Skin of body (tissue), 3 donors: ENCODE measurements at places on chromosomes 3 and 15.

DNA sequence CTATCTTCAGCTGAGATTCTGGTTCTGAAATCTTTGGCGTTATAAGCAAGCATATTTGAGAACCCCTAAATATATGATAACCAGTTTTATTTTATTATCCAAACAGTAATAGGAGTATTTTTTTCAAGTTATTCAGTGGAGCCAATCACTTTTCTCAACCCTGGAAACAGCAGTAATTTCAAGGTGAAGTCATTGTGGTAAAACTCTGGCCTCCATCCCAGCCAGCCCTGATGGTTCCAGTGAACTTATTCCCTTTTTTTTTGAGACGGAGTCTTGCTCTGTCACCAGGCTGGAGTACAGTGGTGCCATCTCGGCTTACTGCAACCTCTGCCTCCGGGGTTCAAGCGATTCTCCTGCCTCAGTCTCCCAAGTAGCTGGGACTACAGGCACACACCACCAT, 545.4 kb upstream of the IL12A start:
- DNase-seq: no peak

DNA sequence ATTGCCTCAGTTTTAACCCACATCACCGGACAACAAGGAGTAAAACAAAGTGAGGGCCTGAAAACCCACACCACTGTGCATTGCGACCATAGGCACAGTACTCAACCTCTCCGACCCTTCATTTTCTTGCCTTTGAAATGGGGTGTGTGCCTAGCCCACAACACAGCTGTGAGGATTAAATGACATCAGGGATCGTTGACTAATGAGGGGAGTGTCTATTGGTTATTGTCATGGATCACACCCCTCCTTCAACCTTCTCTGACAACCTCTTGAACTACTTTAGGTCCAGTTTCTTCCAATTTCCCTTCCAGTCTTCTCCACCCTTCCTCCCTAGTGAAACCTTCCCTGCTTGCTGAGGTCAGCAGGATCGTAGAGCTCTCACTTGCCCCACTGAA, 89.5 kb downstream of the HES1 start:
- DNase-seq: no peak

DNA sequence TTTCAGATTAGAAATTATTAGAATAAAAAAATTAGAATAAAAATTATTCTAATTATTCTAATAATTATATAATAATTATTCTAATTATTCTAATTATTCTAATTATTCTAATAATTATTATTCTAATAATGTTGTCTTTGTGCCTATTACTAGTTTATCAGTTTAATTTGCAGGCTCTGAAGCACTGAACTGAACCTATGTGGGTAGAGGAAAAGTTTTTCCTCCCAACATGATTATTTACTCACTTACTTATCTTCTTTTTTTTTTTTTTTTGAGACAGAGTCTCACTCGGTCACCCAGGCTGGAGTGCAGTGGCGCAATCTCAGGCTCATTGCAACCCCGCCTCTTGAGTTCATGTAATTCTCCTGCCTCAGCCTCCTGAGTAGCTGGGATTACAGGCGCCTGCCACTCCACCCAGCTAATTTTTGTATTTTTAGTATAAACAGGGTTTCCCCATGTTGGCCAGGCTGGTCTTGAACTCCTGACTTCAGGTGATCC, 39.7 kb upstream of the C15orf39 start:
- no peak for DNase-seq

DNA sequence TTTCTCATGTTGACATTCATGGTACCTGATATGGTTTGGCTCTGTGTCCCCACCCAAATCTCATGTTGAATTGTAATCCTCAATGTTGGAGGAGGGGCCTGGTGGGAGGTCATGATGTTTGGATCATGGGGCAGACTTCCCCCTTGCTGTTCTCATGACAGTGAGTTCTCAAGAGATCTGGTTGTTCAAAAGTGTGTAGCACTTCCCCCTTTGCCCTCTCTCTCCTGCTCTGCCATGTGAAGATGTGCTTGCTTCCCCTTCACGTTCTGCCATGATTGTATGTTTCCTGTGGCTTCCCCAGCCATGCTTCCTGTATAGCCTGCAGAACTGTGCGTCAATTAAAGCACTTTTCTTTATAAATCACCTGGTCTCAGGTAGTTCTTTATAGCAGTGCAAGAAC, 3.3 kb upstream of the UBL7 start:
- DNase-seq: no peak

- DNase-seq: no peak
Observed at GRCh38 chr3:194607592-194608389, 25.4 kb downstream of the TMEM44 start.

- DNase-seq: no peak
Observed at GRCh38 chr3:189771842-189772450, 140.8 kb downstream of the TP63 start.

DNA sequence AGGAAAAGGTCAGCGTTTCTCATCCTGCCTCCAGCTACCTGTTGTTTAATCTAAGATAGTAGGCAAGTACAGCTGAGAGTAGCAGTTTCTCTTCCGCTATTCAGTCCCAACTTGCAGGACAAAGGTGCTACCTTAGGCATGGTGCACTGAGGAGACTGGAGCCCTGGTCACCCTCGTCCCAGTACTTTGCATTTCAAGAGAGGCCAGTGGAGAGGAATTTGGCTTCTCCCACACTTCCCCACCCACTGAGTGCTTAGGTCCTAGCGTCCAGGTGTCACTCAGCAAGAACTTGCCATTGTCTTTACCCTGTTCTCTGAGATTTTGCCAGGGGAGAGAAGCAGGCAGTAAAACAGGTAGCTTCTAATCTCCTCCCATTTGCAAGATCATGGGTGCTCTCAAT, 12.5 kb upstream of the RPN1 start:
- no peak for DNase-seq

DNA sequence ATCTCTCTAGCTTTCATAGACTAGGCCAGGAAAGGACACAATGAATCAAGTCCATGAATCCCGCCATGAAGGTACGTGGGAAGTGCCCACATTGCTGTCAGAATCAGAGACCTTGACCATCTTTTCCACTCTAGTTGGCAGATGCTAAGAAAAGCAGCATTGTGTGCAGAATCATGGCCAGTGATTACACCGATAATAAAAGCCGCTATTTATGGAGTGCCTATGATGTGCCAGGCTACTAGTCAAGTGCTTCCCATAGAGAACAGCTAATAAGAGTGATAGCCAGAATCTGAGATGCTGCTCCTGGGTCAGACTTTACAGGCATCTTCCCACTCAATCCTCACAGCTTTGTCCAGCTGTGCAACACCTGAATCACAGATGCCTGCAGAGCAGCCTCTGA, 13.2 kb upstream of the RPL32 start:
- no peak for DNase-seq

DNA sequence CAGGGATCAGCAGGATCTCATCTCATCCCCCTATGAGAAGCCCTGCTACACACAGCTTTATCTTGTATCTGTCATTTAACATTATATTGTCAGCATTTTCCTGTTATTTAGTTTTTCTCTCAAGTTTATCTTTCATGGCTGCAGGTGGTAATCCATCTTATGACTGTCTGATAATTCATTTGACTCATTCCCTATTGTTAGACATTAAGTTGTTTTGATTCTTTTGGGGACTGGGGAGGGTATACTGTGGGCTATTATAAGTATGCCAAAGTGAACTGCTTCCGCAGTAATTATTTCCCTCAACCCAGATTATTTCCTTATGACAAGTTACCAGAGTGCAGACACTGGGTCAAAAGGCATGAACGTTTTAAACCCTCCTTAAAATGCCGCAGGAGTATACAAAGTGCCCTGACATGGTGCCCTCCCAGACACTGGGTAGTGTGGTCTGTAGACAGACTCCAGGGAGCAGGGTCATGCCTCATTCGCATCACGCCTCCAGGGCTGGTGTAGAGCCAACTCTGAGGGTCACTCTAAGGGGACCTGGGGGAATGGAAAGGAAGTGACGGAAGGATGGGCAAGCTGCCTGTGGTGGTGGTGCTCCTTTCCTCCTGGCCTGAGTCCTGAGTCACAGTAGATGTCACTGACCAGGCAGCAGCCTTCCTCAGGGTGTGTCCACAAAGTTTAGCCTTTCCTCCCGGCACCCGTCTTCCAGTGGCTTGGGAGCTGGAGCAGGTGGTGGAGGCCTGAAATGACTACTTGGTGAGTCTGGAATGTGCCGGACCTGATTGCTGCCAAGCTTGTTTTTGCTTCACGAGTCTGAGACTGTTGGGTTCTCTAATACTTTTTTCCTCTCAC, 11.6 kb downstream of the GPR160 start:
- DNase-seq: no peak

DNA sequence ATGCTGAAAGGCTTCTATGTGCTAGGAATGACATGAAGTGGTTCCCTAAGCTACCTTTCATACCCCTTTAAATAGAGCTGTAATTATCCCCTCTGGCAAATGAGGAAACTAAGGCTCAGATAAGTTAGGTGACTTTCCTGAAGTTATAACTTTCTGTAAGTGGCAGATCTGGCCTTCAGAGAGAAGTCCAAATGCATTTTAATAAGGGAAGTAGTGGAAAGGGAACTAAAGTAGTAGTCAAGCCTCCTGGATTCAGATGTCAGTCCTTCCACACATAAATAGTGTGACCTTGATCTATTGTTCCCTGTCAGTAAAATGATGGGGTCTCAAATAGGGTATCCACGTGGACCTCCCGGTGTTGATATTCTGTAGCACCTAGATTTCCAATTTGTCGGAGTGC, 277.7 kb downstream of the EDEM1 start:
- no peak for DNase-seq

DNA sequence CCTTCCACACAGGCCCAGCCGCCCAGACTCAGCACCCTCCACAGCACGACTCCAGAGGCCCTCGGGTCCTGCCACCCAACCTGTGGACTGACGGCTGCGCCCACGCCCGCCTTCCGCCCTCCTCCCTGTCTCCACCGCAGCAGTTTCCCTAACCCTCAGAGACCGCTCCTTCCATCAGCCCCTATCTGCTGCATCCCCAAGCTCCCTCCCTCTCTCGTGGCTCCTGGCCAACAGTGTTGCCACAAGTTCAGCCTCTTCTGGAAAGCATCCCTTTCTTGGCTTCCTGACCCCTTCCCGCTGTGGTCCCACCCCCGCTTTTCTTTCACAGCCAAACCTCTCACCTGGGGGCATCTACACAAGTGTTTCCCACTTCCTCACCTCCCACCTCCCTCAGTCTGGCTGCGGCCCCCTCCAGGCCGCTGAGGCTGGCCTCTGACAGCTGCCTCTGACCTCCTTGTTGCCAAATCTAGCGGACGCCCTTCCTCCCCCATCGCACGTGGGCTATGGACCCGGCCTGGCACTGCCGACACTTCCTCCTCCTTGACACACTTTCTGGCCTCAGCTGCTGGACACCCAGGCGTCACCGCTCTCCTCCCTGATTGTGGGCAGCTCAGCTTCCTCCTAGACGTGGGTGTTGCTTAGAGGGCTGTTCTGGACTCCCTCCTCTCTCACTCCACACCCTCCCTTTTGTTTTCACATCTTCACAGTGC, 168.8 kb upstream of the TLE3 start:
- peak; percentile 24 for DNase-seq

DNA sequence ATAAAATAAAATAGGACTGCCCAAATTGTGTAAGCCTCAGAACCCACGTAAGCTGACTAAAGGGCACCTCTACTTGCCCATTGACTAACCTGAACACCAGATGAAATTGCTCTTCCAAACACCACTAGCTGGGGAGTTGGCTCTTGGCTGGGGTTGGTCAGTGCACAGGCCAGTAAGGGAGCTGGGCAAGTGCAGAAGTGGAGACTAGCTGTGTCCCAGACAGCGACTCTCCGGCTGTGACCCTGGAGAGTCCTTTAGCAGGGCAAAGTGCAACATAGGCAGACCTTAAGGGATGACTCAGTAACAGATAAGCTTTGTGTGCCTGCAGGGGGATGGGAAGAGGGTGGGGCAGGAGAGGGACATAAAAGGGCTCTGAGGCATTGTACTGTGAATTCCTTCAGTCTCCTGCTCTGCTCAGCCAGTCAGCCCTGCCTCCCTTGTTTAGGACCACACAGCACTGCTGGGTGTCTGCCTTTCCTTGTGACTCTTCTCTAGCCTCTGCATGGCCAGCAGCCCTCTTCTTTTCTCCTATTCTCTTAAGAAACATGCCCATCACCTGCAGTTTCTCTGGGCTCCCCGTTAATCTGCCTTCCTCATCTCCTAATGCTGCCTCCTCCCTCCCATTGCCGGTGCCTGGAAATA, 13.2 kb downstream of the NR1I2 start:
- no peak for DNase-seq

DNA sequence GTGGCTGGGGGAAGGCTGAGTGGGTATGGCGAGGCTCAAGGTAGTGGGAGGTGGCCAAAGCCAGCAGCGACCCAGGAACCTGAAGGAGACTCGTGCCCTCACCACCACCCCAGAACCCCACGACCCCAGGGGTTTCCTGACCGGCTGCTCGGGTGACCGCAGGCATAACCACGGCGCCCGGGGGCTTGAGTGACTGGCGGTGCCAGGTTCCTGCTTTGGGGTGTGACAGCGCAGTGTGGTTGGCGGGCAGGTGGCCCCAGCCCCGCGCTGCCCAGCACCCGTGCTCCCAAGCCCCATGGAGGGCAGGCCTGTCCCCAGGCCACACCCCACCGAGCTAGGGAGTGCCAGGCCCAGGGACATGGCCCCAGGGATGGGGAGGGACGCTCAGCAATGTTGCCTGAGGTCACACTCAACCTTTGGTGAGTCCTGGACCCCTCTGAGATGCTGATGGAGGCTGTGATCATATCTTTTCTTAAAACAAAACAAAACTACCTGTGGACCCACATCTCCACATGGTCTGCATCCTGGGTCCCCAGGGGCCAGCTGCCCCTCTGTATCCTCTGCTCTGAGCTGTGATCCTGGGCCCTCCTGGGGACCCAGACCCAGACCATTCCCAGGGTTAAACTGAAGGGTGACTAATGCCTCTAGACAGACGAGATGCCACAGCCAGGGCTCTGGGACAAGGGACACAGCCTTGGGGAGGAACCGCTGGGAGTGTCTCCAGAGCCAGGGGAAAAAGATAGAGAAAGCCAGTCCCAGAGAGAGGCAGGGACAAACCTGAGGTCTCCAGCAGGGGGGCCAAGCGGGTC, 13.0 kb downstream of the DNAJB8 start:
- DNase-seq: no peak
